CD4-positive, alpha-beta T cell treated with Interleukin-4 for 4 hours (primary cell): ENCODE measurements at places on chromosomes 4 and X.

DNA sequence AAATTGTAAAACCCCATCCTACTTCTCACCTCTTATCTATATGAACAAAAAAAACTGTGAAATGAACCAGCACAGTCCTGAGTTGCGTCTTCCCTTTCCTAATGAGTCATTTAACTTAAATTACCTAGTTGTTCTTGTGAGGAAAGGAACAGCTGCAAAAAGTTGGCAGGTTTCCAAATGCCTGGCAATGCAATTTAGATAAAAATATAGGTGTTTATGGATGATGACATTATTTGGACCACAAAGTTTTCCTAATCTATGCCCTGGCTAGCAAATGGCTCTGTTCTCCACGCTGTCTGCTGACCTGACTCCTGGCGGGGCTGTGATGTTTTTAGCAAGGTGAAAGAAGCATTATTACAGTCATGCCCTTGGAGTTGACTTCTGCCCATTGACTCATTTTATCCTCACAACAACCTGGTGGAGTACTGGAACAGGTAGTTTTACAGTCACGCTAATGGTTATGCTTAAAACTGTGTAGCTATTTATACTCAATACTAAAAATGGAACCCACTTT lies 29.8 kb upstream of the RELL1 start:
- DNase-seq: no peak

- DNase-seq: no peak
Observed at GRCh38 chrX:115360220-115360781, 70.8 kb downstream of the LUZP4 start.

DNA sequence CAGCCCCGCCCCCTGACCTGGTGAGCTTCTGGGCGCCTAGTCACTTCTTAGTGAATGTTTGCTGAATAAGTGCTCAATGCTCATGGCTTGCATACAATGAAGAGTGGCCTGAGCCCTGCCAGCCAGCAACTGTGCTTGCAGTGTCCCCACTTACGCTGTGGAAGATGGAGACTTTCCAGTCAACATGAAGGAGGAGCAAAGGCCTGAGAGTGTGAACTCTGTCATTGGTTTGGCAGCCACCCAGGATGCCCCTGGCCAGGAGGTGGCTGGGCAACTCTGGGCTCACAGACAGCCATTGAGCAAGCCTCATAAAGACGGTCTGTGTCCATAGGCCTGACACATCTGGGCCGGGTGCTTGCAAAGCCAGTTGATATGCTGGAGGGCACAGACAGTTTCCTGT lies 72.1 kb upstream of the MAMLD1 start:
- no peak for DNase-seq

DNA sequence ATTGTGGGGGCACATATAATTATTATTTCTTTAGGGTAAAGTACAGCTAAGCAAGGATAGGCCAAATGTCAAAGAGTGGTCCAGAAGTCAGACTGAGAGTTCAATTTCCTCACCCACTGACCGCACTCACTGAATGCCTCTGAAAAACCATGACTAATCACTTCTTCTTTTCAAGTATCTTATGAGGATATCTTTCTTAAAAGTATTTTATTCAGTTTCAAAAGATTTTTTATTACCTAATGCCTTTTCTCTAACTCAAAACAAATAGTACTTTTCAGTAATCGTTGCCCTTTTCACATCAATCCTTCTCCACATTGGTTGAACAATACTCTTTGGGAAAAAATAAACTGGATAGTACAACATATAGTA lies 61.7 kb upstream of the CAMK2D start:
- DNase-seq: no peak

GRCh38 chr4:90189946-90190345 lies 62.8 kb downstream of the CCSER1 start:
- no peak for DNase-seq

DNA sequence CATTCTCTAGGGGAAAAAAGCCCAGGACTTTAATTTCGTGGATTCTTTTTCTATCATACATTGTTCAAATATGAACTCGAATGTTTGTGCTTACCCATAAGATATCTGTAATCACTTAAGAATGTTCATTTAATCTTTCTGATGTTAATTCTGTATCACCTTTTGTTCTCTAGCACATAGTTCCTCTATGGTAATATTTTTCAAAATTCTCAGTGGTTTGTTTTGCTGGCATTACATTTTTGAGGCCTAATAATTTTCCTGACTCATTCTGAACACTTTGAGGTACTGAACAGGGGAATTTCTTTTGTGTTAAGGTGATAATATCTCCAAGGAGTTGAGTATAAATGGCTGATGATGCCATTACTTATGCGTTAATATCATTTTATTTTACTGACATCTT lies 490.7 kb upstream of the PITX2 start:
- DNase-seq: no peak
